ENCODE measurements at places on chromosomes 16 and 17. TPM values are rescaled to one million over a fixed set of nuclear protein-coding genes. Genes with fewer than 3 reads are reported as not detected.

GRCh38 chr16:7303052-7303610, 29.5 kb upstream of the RBFOX1 start:
- no peak overlapping the region for H3K4me3 ChIP-seq
- H3K27me3 ChIP-seq = no peaks in the 10 kb centered on the region
- H3K36me3 ChIP-seq = no peaks in the 10 kb centered on the region
- no peak overlapping the region for H3K27ac ChIP-seq
- DNase-seq = no peak
- no peaks in the 10 kb centered on the region for H3K4me1 ChIP-seq

- no peaks in the 10 kb centered on the region for H3K4me1 ChIP-seq
- H3K4me3 ChIP-seq = no peak overlapping the region
- H3K27me3 ChIP-seq = no peaks in the 10 kb centered on the region
- DNase-seq = no peak
- H3K27ac ChIP-seq = no peak overlapping the region
- H3K36me3 ChIP-seq = no peaks in the 10 kb centered on the region
These were observed 587.7 kb downstream of the MAF start for GRCh38 chr16:79012671-79013434.

GRCh38 chr17:11997972-11998233, 628 bp upstream of the ZNF18 start:
- peak overlapping the region; percentile 84 for H3K4me3 ChIP-seq
- DNase-seq = no peak
- H3K4me1 ChIP-seq = no peaks in the 10 kb centered on the region
- H3K27ac ChIP-seq = peak overlapping the region; percentile 73

- no peaks in the 10 kb centered on the region for H3K27me3 ChIP-seq
- H3K36me3 ChIP-seq = no peaks in the 10 kb centered on the region
- no peak overlapping the region for H3K27ac ChIP-seq
These were observed 38.9 kb downstream of the SSH2 start for GRCh38 chr17:29891131-29891530.

PIMREG gene
- 5.2 TPM for total RNA-seq
